AG04449 (cell line): ENCODE measurements at places on chromosomes 2 and 18.

DNA sequence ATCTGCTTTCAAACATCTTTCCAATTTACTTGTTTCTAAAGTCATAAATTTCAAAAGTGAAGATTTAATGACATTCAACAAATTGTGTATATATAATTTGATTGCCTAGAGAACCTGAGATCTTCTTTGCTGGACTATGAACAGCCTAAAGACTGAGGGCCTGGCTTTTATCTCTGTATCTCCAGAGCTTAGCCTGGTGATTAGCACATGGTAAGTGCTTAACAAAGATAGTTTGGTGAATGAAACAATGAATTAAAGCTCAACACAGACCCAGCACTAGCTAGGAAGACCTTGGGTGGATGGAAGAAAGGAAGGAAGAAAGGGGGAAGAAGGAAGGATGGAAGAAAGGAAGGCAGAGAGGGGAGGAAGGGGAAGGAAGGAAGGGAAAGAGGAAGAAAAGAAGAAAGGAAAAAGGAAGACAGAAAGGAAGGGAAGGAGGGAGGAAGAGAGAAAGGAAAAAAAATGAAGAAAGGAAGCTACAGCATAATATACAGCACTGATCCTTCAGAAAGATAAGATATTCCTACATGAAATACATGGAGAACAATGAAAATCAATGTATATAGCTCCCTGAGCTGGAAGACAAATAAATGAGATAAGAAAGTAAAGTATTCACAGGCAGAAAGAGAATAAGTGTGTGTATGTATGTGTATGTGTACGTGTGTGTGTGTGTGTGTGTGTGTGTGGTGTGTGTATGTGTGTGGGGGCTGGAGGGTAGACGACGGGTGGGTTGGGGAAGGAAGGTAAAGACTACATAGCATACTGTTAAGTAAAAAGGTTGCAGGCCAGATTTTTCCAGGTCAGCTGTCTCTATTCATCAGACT, 318.2 kb downstream of the TNS1 start:
- DNase-seq: no peak

DNA sequence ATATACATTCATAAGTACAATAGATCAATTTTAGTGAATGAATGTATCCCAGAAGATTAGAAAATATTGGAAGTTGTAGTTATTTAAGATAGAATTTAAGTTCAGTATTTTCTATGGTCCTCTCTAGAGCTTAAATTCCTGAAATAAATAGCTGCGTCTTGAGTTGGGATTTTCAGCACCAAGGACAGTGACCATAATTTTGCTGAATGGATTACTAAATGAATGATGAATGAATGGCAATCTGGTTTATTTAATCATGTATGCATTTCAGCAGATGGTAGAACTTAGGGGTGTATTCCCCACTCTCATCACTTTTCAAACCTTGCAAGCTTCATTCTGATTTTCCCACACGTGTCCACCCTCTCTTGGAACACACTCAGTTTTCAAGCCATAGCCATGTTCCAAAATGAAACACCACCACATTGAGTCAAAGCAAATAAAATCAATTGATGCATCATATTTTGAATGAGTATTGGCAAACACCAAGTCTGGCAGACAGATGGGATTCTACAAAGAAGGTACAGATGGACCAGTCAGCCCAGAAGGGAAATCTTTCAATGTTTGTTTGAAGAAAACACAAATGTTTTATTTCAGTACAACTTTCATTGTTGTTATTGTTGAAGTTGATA, 362.2 kb upstream of the NXPH2 start:
- DNase-seq: no peak

- DNase-seq: no peak
These were observed 112.2 kb downstream of the OSBPL6 start for GRCh38 chr2:178306352-178307073.

- no peak for DNase-seq
These were observed 395.7 kb downstream of the GALR1 start for GRCh38 chr18:77645170-77645872.

- peak; percentile 63 for DNase-seq
These were observed 138.6 kb upstream of the SCN7A start for GRCh38 chr2:166632616-166633015.

DNA sequence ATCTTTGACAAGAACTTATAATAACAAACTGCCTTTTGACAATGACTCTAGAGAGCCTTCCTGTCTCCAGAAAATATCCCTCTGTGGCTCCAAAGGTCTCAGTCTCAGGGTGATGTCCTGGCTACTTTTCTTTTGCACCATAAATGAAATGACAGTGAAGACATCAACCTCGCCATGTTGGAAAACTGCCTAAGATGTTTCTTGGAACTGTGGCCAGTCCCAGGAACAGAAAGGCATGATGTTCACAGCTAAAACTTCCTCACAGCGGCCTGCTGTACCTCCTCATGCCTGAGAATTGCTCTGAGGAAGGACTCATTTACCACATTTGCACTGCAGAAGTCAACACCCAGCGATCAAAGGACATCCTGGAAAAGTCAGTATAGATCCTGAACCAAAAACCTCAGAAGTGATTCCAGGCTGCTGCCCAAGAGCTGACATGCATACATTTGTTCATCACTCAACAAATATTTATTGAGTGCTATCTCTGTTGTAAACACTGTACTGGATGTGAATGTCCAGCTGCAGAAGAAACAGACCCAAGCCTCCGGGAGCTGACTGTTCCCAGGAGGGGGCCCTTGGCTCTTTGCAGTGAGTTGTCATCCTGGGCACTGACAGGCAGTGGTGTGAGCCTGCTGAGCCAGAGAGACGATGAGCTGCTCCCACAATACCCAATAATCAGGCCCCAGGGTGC, 64.3 kb upstream of the ACSL3 start:
- DNase-seq: no peak

DNA sequence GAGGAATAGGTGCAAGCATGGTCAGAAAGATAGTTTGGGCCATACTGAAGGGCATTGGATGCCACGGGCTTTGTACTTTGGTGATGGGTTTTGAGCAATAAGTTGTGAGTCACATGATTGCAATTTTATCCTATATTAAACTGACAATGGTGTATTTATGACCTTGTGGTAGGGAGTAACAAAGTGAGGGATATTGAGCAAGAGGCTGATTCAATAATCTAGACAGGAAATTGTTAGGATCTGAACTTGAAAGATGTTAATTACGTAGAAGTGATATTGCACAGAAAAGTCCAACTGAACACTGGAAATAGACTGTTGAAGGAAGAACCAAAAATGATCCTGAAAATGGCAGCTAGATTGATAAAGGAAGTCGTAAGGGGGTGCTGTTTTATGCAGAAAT, 46.6 kb upstream of the TCF4 start:
- peak; percentile 69 for DNase-seq

- no peak for DNase-seq
These were observed 7.8 kb downstream of the POLR1A start for GRCh38 chr2:86097913-86098312.

- no peak for DNase-seq
These were observed 74.7 kb downstream of the EIPR1 start for GRCh38 chr2:3302751-3303582.

GRCh38 chr2:11875481-11875880, 129.0 kb downstream of the LPIN1 start:
- no peak for DNase-seq

DNA sequence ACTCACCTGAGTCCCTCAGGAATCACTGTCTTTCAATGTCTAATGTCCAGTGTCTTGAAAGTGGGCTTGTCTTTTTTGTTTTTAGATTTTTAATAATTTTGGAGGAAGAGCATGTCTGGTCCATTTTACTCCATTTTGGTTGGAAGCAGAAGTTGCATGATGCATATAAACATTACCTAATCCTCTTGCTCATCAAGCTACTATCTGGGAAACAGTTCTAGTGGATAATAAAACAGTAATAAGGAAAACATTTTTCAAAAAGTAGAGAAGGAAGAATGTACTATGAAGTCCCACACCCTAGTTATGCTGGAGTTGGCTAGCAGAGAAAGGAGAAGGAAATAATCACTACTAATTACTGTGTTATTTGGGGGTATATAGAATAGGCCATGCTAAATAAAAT, 263.7 kb downstream of the ETAA1 start:
- no peak for DNase-seq

- DNase-seq: no peak
These were observed 165.4 kb downstream of the CAPN13 start for GRCh38 chr2:30641765-30642345.

DNA sequence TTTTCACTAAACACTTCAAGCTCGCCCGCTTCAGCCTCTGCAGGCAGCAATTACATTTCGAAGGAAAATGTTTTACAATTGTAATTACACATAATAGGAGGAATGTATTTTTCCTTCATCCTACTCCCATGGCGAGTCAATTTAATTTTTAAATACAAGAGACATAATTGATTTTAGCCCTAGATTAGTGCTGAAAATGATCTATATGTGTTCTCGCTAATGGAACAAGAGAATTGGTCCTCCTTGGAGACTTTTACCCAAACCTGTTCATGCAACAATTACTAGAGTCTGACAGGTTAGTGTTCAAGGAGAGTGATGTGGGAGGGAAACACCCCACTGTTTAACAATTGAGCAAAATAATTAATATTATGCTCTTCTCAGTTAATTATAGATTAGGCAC, 509.4 kb upstream of the SETBP1 start:
- DNase-seq: no peak

DNA sequence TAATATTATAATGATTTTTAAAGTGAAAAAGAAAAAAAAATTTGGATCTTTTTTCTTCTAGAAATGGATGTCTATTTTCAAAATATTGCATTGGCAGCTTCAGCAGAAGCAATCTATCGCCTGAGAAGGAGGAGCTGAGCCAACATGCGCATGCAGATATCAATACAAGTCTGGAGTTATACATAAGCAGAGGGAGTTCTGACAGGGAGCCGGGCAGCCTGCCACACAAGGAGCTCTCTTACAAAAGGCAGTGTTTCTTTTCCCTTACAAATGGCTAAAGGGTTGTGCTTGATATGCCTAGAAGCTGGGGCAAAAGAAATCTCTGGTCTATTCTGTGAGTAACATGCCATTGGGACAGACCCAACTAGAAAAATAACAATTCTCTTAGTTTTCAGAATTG, 291.9 kb upstream of the TRIB2 start:
- no peak for DNase-seq

- no peak for DNase-seq
These were observed 99.5 kb upstream of the ITGB6 start for GRCh38 chr2:160299540-160299939.

DNA sequence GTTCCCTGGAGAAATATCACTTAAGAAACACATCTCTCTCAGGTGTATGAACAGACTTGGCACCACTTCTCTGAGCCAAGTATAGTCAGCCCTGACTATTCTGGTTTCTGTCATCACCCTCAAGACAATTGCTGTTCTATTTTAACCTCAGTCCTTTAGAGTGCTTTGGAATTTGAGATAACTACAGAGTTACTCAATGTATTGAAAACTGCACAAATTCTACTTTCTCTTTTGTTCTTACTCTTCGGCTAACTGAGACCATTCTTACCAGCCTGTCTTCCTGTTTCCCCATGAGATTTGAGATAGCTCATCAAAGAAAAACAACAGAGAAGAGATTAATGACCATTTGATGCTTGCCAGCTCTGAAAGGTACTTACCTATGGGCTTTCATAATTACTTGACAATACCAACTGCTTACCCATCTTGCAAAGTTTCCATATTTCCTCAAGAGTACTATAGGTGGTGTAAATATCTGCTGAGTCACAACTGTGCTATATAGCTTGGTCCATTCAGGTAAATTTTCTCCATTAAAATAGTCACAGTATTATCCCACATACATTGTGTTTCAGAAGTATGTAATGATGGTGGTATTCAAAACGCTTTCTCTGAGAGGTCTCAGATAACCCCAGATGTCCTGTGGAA, 467.5 kb upstream of the CHST9 start:
- DNase-seq: no peak

DNA sequence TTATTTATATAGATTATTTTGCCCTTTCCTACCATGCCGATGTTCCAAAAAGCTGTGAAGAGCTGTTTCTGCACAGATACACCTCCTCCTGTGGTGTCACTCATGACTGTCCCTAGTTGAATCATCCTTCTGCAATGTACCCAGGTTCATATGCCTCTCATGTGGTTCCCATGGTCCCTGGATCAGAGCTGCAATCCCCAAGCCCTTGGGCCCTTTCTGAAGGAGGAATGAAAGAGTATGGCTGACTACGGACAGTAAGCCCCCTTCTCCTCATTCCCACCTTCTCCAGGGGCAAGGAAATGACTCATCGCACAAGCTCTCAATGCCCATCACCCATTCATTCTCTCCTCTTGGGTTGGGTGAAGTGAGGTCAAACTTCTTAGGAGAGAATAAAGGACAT, 63.9 kb upstream of the ACVR1 start:
- no peak for DNase-seq

- DNase-seq: no peak
These were observed 524.6 kb upstream of the SETBP1 start for GRCh38 chr18:44156126-44156525.

GRCh38 chr18:5158172-5158571, 38.9 kb downstream of the AKAIN1 start:
- DNase-seq: no peak

DNA sequence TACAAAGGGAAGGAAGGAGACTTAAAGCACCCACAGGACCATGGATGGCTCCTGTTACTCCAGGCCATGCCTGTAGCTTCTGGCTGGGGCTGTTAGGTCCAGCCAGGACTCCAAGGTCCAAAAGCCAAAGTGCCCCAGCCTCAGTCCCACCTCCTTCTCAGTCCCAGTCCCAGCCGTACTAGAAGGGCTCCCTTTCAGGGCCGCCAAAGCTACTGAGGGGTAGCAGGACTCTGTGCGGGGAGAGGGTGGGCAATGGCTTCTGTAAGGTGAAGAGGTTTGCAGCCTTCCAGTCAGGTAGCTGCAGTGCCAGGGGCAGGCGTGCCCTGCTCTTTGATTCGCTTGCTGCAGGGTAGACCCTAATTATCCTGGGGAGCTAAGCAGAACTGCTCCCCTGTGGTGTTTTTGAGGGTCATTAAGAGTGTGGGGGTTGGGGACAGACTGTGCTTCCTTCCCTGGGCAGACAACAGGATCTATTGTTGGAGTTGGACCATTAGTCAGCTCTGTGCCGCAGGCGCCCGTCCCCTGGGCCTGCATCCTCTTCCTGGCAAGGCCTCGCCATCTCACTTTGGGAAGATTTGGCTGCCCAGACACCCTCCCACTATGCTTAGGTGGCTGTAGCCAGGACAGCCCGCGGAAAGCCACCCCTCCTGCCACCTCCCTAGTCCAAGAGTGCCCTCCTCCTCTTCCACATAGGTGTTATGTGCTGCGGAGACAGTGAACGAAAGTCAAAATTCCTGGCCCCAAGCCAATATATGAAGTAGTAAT, 118.8 kb downstream of the ZBTB7C start:
- DNase-seq: no peak

- no peak for DNase-seq
These were observed 7.6 kb upstream of the CACNB4 start for GRCh38 chr2:152106464-152106863.

DNA sequence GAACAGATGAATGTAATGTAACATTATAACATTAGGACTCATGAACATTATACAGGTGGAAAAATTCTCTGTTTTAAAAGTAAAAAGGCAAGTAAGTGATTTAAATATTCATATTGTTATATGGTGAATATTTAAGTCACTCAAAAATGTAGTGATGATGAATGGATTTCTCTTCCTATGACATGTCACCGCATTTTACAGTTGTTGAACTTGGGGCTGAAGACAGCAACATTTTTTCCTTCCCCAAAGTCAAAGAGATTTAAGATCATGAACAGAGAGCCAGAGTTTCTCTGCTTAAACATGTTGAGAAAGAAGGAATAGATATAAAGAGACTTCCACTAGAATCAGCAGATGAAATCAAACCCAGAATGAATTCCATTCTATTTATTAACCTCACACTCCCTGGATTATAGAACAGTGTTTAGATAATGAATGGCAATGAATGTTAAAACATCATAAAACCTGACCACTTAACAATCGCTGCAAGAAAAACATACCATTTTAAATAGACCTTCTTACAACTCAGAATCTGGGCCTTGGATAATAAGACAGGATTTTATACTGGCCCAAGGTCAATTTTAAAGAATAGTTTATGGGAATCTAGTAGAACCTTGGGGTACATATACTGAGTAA, 163.6 kb upstream of the SIX2 start:
- DNase-seq: no peak
